ENCODE measurements at places on chromosomes 16 and 17. TPM values are rescaled to one million over a fixed set of nuclear protein-coding genes. Genes with fewer than 3 reads are reported as not detected.
A peak's percentile ranks its signal among the peaks of the same experiment; 100 is the strongest.

Gene MRM3
- total RNA-seq, result 38.5 TPM

- peak; percentile 16 for DNase-seq
- peak overlapping the region; percentile 3 for H3K27ac ChIP-seq
- H3K36me3 ChIP-seq, result no peaks in the 10 kb centered on the region
- H3K4me1 ChIP-seq, result peaks cover 17% of the 10 kb centered on the region
- no peaks in the 10 kb centered on the region for H3K27me3 ChIP-seq
Measured at GRCh38 chr17:4220655-4221054, 43.1 kb downstream of the ANKFY1 start.

DNA sequence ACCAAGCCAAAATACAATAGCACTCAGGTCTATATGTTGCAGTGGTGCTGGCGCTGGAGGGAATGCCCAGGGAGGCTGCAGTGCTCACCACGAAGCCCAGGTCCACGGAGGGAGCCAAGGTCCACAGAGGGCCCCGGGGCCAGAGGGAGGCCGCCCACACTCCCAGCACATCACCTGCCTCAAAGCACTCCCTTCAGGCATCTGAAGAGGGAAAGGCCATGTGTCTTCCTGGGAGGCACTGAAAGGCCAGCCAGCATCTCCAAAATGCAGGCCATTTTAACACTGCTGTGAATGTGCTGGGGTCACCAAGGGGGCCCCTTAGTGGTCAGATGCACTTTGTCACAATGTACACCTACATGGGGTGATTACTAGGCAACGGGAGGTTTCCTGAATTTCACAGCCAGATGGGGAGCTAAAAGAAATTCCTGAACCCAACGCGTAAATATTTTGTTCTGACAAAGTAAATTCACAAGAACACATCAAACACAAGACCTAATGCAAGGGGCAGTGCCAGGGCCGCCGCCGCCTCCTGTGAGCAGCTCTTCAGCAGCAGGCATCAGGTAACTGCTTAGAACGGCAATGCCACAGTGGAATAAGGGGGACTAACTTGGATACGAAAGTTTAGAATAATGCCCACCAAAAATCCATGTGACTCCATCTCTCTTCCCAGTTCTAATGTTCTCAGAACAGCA is 42.8 kb downstream of the USP22 start:
- H3K4me1 ChIP-seq, result no peaks in the 10 kb centered on the region
- no peaks in the 10 kb centered on the region for H3K27me3 ChIP-seq
- no peak overlapping the region for H3K4me3 ChIP-seq

Gene CES5A
- total RNA-seq, result not detected

- H3K4me3 ChIP-seq, result no peak overlapping the region
- H3K4me1 ChIP-seq, result peaks cover 4% of the 10 kb centered on the region
- H3K27ac ChIP-seq, result peak overlapping the region; percentile 44
- no peaks in the 10 kb centered on the region for H3K27me3 ChIP-seq
Measured at GRCh38 chr16:25340973-25341372, 83.3 kb upstream of the ZKSCAN2 start.
